ENCODE measurements at places on chromosomes 1 and 21.

- DNase-seq: no peak
Measured at GRCh38 chr1:158153746-158154444, 26.8 kb upstream of the CD1D start.

DNA sequence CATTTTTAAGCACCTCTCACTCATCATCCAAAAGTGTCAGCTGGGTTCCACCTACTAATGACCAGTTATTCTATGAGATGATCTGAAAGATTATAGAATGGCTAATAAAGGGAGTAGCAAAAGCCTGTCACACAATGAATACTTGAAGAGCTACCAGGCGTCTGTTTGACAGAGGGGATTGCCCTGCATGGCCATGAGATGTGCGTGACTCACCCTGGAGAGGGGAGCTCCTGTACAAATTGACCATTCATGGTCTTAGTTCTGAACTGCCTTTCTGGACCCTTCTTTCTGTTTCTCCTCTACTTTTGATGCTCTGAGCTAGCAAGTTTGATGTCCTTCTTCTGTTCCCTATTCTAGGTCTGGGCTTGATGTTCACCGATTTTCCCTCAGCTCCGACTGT, 85.2 kb upstream of the ABCD3 start:
- no peak for DNase-seq

GRCh38 chr21:40972151-40972550, 125.2 kb upstream of the DSCAM start:
- no peak for DNase-seq

- DNase-seq: no peak
Measured at GRCh38 chr1:18009055-18009454, 98.5 kb upstream of the IGSF21 start.

DNA sequence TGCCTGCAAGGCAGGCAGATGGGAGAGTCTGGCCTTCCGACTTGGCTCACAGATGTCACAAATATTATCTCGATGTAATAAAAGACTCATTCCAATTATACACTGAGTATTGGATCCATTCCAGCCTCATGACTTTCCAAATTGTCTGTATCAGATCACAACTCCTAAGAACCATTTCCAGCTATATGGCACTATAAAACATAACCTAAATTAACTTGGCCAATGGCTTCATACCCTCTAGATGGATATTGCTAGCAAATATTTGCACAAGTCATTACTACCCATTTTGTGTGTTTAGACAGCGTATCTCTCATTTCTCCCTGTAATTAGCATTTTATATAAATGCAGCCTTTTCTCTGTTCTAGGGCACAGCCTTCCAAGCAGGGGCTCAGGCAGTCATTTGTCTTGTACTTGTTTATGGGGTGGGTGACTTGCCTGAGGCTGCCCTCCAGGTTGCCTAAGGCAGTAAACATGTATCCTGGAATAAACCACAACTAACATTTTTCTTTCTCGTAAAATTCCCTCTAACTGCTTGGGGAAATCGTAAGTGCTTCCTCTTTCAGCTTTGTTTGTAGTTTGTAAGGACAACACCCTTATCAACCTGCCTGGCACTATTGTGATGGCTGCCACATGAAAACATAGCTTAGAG, 70.6 kb upstream of the KCNJ6 start:
- peak; percentile 95 for DNase-seq

DNA sequence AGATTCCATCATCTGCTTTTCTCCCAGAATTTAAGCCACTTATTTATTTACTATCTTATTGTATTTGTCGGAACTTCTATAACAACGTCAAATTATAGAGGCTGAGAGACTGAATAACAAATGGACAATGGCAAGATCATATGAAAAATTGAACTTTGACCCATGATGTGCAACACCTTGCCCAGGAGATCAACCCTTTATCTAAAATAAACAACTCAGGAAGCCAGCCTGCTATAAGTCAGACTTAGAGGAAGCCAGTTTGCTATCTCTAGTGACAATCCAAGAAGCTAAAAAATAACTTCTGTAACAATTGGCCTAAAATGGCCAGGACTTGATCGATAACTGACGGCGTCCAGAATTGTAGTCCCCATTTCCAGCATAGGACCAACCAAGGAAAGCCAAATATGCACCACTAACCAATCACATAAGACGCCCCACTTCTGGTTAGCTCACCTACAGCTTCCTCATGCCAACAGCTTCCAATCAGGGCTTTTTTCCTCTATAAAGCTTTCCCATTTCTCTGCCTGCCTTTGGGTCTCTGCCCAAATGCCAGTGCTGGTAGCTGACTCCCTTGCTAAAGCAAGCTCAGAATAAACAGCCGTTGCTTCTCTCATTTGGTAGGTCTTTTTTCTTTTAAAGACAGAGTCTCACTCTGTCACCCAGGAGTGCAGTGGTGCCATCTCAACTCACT, 28.5 kb downstream of the ANP32E start:
- DNase-seq: no peak

GRCh38 chr1:176208034-176208433, 948 bp upstream of the COP1 start:
- no peak for DNase-seq

GRCh38 chr1:153561466-153561985, 4.1 kb downstream of the S100A2 start:
- no peak for DNase-seq

DNA sequence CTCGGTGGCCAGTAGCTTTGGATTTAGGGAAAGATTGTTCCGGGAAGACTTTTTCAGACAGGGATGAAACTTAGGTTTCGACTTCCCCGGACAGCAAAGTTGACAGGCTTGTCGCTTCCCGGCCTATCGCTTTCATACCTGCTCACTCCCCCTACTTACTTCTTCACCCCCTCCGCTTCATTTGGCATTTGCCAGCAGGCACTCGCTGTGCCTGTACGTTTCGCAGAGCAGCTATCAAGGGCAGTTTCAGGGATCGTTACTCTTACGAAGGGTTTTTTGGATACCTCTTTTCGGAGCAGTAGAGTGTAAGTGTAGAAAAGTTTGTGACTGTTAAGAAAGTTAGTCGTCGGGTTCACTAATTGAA, 393 bp downstream of the BLZF1 start:
- DNase-seq: peak; percentile 35

GRCh38 chr1:213119794-213120193, 68.8 kb downstream of the RPS6KC1 start:
- no peak for DNase-seq

GRCh38 chr1:200628223-200628881, 7.8 kb upstream of the KIF14 start:
- DNase-seq: no peak

DNA sequence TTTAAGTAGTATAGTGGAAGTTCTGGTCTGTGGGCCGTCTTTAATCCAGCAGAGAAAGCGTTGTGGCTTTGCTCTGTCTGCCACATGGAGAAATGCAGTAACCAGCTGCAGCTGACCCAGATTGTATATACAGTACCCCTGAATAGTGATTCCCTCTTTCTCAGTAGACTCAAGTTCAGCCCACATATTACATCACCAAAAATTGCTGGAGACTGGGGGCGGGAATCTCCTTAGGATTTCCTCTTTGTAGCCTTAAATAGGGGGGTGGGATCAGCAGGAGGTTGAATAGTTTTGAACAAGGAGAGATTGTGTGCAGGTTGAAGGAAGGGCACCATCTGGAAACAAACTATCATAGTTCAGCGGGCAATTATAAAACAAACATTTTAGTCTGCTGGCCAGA, at the start of gene ANGPTL1:
Gene ANGPTL1, minus strand, starts transcription at position 134 of the 400 bp plus-strand sequence. CDS start 5,301 bp downstream, outside the sequence.
- DNase-seq: peak; percentile 20

DNA sequence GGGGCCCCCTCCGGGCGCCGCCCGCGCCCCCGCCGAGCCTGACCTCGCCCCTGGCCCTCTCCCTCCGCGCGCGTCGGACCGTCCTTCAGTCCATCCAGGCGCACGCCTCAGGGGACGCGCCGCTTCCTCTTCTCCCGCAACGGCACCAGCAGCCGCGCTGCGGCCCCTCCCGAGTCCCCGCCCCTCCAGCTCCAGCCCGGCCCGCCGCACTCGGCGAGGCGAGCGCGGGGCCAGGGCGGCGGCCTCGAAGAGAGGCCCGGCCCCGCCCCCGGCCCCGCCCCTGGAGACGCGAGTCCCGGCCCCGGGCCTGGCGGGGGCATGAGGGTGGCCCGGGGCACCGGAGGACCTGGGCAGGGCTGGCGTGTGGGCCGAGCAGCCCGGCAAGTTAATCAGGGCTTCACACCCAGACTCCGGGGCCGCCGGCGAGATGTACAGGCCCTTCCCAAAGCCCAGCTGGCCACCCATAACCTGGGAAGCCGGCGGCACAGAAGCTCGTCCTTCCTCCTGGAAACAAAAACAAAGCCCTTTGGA, at the start of gene IGSF3:
Gene IGSF3, minus strand, starts transcription at position 159 of the 531 bp plus-strand sequence. CDS start 1,407 bp downstream, outside the sequence.
- DNase-seq: peak; percentile 34

GRCh38 chr1:238466459-238466858, 575.7 kb upstream of the ZP4 start:
- no peak for DNase-seq

- no peak for DNase-seq
Measured at GRCh38 chr1:77541162-77541545, 141.3 kb downstream of the ZZZ3 start.

- DNase-seq: no peak
Measured at GRCh38 chr1:55507578-55507931, 292.4 kb upstream of the USP24 start.

- no peak for DNase-seq
Measured at GRCh38 chr1:155125946-155126555, 1.6 kb upstream of the EFNA1 start.

DNA sequence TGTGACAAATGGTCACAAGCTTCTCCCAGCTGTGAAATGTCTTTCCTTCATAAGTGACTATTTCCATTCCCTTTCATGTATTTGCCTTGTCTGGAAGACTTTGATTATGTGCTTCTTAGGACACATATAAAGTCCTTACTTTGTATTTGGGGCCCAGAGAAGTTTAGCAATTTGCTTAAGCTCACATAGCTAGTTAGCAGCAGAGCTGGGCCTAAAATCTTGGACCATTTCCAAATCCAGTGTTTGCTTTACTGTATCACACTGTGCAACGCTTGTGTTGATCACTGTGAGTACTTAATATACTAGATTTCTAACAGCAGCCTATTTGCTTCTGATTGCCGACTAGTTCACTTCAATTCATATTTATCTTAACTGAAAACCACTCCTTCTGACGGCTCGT, 2.2 kb upstream of the KCNA3 start:
- DNase-seq: peak; percentile 49

- no peak for DNase-seq
Measured at GRCh38 chr1:31725134-31725533, 21.3 kb upstream of the COL16A1 start.

- peak; percentile 32 for DNase-seq
Measured at GRCh38 chr1:25579292-25580252, 36.2 kb downstream of the LDLRAP1 start.

GRCh38 chr21:44013380-44014088, 1.4 kb downstream of the TRAPPC10 start:
- DNase-seq: no peak

GRCh38 chr21:41940431-41940830, 13.4 kb downstream of the C2CD2 start:
- DNase-seq: no peak

- DNase-seq: no peak
Measured at GRCh38 chr1:77831976-77832711, 52.7 kb downstream of the MIGA1 start.

- DNase-seq: peak; percentile 56
Measured at GRCh38 chr21:26717146-26717739, 128.0 kb downstream of the ADAMTS1 start.

DNA sequence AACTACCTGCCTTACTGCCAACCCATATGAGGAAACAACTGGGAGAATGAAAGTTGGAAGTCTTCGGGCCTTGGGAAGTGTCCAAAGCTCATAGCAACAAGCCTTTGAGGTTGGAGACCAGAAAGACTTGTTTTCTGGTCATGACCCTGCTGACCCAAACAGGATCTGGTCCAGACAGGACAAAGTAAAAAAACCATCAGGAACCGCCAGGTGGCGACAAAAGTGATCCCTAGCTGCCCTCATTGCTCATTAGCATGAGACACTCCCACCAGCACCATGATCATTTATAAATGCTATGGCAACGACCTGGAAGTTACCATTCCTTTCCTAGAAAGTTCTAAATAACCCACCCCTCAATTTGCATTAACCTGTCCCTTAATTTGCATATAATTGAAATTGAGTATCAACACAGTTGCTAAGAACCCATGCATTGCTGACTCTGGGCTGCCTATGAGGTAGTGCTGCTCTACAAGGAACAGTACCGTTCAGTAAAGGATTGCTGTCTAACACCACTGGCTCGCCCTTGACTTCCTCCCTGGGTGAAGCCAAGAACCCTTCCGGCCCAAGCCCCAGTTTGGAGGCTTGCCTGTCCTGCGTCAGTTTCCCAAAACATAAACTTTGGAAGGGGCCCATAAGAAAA, 89.0 kb downstream of the URB2 start:
- DNase-seq: no peak

- no peak for DNase-seq
Measured at GRCh38 chr1:41434748-41435449, 49.6 kb downstream of the EDN2 start.

DNA sequence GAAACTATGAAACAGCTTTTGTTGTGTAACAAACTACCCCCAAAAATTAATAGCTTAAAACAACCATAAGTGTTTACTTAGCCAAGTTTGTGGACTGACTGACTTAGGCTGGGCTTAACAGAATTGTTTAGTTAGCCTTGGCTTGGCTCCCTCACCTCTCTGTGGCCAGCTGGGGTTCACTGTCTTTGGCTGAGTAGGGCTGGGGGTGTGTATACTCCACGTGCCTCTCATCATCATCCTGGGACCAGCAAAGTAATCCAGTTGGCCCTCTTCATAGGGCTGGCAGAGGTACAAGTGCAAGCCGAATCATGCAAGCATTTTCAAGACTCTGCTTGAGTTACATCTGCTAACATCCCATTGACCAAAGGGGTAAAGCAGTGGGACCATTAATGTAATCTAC, 252.3 kb downstream of the BRINP2 start:
- no peak for DNase-seq

GRCh38 chr21:36890086-36890485, 76.4 kb downstream of the HLCS start:
- no peak for DNase-seq

- no peak for DNase-seq
Measured at GRCh38 chr1:57163789-57164188, 198.0 kb upstream of the C8B start.

DNA sequence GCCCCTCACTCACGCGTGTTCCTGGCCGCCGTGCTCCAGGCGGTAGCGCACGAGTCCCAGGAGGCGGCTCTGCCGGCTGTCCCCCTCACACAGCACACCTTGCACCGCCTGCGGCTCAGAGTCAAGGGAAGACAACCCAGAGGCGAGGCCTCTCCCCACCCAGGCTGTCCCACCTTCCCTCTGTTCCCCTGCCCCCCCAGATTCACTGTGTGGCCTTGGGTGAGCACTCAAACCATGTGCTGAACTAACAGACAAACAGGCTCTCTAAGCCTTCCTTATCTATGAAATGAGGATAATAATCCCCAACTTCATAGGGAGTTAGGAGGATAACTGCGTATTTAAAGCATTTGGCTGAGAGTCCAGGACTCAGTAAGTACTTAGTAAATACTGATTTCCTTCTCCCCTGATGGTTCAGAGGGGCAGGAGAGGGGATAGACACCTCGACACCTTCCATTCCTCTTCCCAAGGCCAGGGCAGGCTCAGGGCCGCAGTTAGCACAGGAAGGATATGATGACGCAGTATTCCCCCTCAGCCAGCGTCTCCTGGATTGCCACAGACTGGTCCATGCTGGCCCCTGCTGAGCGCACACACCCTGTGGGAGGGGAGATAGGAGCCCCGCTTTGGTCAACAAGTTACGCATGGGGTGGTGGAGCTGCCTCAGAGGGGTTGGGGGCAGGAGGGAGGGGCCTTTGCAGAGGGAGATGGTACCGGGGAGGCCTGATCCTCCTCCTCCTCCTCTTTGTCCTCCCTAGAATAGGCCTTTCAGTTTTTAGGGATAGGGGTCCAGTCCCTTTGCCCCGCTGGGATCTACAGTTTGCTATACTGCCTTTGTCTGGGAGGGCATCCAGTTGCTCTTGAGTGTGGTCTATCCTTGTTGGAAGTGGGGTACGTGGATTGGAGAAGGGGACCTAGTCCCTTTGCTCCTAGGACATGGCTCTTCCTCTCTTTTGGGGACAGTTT, 830 bp downstream of the INPP5B start:
- no peak for DNase-seq

Measured in NCI-H2171 treated with DMSO at 0.1 percent for 48 hours (cell line).